ENCODE measurements at places on chromosomes 3 and 15.
A peak's percentile ranks its signal among the peaks of the same experiment; 100 is the strongest.

- DNase-seq, result peak; percentile 64
Measured at GRCh38 chr3:141561426-141562034, 74.7 kb downstream of the RASA2 start.

GRCh38 chr3:187831125-187832051 is 86.1 kb upstream of the BCL6 start:
- DNase-seq, result no peak

GRCh38 chr3:139574026-139574947 is 34.7 kb upstream of the RBP1 start:
- no peak for DNase-seq

DNA sequence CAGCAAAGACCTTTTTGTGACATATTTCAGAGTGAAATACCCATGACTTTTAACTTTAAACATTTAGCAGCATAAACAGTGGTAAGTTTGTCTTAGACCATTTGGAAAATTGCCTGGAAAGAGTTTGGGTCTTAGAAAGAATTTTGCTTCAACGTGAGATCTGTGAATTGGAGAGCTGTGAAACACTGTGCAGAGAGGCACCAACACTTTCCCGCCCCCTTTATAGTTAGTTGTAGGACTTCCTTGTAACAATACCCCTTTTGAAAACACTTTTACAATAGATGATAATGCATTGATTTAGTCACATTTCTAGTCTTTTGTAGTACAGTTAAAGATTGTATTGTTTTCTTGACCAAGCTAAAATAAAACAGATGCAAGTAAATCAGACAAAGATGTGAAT is 43.5 kb upstream of the MBNL1 start:
- DNase-seq, result no peak

DNA sequence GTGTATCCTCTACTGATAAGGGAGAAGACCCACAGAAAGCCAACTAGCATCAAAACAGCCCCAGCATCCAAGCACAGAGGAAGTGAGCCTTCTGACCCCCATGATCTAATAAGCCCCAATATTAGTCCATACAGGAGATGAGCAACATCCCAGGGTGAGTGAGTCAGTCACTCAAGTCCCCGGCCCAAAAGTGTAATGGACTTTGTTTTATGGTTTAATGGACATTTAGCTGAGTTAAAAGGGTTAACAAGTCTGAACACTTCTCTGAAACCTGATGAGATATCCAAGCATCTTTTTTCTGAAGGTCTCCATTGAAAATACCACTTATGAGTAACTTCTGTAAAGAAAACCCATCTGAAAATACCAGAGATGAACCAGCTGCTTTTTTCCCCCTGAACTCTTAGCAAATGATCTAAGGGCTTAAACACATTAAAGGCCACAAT is 115.6 kb downstream of the GREM1 start:
- no peak for DNase-seq

GRCh38 chr15:91407269-91407889 is 307.3 kb downstream of the SV2B start:
- peak; percentile 30 for DNase-seq

- DNase-seq, result no peak
Measured at GRCh38 chr15:33138000-33138399, 56.5 kb downstream of the FMN1 start.

DNA sequence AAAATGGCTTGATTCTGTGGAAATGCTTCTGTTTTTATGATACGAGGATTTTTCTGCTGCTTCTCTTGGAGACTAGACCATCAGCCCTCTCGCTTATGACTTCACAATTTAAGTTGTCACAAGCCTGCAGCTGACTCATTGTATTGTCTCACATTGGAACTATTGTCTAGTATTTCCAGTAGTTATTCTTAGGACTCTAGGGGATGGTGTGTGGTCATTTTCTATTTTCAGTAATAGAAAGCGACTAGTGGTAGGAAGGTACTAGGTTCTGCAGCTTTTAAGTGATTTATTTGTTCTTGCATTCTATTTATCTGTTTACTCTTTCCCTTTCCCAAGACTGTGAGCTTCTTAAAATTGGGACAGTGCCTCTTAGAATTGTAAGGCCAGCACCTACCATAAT is 66.3 kb upstream of the CRTC3 start:
- no peak for DNase-seq

DNA sequence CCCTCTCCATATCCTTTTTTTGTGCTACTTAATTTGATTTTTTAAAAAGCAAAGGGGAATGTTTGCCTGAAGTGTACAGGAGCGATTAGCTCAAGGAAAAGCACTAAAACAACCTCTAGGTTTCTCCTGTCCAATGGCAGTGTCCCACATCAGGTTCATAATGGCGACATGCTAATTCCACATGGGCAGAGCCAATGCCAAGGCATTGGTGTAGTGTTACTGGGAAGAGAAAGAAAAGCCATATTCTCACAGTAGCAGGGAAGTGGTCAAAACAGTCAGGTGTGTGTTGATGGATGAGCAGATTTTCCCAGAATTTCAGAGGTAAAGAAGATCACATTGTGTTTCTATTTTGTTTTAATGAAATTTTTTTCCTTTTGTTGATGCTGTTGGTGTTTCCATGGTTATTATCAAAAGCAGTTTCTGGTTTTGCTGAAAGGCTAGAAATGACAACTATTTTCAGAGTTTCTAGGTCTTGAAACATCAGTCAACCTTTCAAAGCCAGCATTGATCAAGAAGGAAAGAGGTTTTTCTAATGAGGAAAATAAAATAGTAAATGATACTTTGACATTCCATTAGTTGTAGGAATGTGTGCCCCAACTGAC is 65.2 kb downstream of the FNDC3B start:
- no peak for DNase-seq

GRCh38 chr15:83604549-83604948 is 49.4 kb upstream of the ADAMTSL3 start:
- DNase-seq, result no peak

GRCh38 chr3:97177242-97177641 is 362.8 kb downstream of the EPHA6 start:
- no peak for DNase-seq

GRCh38 chr3:6079011-6079410 is 781.9 kb upstream of the GRM7 start:
- no peak for DNase-seq

- no peak for DNase-seq
Measured at GRCh38 chr3:94619643-94620042, 556.8 kb downstream of the NSUN3 start.

GRCh38 chr15:93467337-93467736 is 378.3 kb upstream of the RGMA start:
- DNase-seq, result no peak

DNA sequence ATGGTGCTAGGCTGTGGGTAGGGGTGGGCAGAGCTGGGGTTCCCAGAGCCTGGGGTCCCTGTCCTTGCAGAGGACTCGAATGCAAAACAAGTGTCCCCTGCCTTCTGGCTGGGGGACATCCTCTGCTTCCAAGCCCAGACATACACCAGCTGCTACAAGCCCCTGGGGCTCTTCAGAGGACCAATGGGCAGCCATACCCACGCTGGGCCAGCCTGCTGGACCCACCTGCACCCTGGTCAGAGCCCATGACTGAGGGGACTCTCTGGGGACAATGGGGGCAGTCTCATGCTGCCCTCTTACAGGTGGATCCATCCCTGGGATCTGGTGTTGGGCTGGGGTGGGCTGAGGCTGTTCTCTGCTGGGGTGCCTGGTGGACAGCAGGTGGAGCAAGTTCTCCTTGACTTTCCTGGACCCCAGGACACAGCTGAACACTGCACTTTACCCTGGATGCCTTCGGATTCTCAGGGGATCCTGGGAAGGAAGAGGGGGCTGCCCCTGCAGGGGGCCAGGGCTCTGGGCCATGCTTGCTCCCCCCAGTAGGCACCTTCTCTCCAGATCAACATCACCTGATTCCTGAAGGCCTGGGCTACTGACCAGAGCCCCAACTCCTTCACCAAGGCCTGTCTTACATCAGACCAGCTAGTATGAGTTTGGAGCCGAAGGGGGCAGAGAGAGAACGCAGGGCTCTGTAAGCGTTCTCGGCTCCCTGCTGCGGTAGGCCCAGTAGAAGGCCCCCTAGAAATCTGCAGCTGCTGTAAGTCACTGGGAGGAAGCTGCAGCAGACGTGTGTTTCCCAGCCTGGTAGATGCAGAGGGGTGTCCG is 7.2 kb upstream of the COMMD4 start:
- DNase-seq, result no peak

GRCh38 chr3:118277814-118278213 is 756.8 kb downstream of the IGSF11 start:
- DNase-seq, result no peak

GRCh38 chr3:117035745-117036144 is 326.2 kb downstream of the TUSC7 start:
- DNase-seq, result no peak

DNA sequence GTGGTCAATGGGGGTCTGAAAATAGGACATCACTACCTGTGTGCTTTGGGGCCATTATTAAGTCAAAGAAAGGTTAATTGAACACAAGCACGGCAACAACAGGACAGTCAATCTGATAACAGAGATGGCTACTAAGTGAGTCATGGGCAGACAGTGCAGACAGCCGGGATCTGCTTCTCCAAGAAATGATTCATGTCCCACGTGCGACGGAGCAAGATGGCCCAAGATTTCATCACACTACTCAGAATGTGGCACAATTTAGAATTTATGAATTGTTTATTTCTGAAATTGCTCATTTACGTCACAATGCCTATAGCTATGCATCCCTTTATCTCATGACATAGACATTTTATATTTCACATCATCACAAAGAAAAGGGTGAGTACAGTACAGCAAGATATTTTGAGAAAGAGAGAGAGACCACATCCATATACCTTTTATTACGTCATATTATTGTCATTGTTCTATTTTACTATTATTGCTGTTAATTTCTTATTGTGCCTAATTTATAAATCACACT is 770.6 kb upstream of the NR2F2 start:
- DNase-seq, result peak; percentile 91

GRCh38 chr3:81003008-81003645 is 758.3 kb downstream of the GBE1 start:
- no peak for DNase-seq

DNA sequence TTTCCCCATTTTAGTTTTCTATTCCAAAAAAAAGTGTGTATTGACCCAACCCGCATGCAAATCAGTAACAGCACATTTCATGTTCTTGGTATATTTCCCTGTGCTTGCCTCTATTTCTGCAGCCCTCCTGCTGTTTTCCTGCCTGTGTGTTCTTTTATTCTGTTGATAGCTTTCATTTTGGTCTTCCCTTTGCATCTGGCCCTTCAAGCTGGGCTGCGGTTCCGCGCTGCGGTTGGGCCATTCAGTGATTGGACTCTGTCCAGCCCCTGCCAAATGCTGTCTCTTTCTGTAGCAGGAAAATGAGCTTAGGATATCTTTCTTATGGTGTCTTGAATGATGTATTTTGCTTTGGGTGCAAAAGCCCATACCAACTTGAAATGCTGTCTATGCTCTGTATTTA is 49.9 kb downstream of the ZNF621 start:
- no peak for DNase-seq

DNA sequence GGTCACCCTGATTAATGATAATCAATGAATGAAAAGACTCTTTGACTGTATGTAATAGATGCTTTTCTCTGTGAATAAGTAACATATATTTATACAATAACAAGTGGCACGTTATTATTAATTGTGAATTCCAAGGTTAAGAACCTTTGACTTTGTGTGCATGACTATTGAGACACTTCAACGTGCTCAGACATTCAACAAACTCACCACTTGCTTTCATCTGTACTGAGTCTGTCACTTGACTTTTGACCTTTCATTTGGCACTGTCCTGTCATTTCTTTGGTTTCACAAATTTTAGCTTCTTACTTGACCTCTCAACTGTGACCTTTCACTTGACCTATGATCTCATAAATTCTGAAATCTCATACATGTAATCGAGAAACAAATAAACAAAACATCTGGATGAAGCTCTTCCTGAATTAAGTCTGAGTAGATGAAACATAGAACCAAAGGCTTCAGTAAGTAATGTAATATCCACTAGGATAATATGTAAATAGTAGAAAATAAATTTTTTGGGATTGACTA is 426.8 kb downstream of the MECOM start:
- no peak for DNase-seq

- no peak for DNase-seq
Measured at GRCh38 chr3:77606372-77606771, 566.5 kb downstream of the ROBO2 start.

DNA sequence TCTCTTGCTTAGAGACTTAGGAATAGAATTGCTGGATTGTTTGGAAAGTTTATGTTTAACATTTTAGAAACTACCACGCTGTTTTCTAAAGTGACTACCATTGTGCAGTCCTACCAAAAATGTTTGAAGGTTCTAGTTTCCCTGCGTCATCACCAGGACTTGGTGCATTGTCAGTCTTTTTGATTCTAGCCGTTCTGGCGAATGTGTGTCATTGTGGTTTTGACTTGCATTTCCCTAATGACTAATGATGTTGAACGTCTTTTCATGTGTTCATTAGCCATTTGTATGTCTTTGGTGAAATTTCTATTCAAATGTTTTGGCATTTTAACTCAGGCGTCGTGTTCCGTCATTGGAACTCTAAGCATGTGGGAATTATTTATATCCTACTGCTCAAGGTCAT is 58.0 kb downstream of the CHD2 start:
- no peak for DNase-seq

GRCh38 chr15:19987389-19988048 is 554.1 kb downstream of the GOLGA6L6 start:
- DNase-seq, result no peak

- no peak for DNase-seq
Measured at GRCh38 chr15:55231455-55231854, 34.7 kb upstream of the RSL24D1 start.

DNA sequence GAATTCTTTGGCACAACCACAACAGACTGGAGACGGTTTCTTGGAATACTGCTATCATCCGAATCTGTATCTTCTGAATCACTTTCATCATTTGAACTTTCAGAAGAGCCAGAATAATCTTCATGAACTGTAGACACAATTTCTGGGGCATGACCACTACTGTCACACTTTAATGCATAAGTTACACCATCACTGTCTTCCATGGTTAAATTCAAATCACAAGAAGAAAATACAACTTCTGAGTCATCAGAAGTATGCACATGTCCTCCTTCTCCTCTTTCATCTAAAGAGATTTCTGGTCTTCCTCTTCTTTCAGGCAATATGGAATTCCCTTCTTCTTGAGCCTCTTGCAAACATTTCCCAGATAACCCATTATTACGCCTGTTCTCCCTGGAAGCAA is 42.5 kb downstream of the SETD2 start:
- DNase-seq, result no peak

- no peak for DNase-seq
Measured at GRCh38 chr3:65833761-65834505, 204.8 kb downstream of the MAGI1 start.

DNA sequence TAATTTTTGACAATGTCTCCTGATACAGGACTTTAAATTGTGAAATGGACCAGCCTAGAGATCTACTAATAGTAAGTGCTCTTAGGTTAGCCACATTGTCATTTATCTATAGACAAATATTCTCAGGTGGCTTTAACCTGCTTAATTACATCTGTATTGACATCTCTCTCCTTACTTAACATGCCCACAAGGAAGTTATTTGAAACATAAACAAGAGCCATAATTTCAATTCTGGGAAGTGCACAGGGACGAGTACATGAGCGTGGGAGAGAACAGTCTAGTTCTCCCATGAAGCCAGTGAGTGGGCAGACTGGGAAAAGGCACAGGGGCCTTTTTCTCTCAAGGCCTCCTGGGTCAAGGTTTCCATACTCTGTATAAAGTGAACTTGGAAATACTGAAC is 54.2 kb downstream of the NEK10 start:
- DNase-seq, result no peak

GRCh38 chr3:71647751-71648150 is 64.2 kb upstream of the FOXP1 start:
- no peak for DNase-seq

All from SW 1271 (cell line).